ENCODE measurements at places on chromosomes 7 and 10.

GRCh38 chr10:114822444-114823076, 980 bp downstream of the FHIP2A start:
- DNase-seq, result no peak

DNA sequence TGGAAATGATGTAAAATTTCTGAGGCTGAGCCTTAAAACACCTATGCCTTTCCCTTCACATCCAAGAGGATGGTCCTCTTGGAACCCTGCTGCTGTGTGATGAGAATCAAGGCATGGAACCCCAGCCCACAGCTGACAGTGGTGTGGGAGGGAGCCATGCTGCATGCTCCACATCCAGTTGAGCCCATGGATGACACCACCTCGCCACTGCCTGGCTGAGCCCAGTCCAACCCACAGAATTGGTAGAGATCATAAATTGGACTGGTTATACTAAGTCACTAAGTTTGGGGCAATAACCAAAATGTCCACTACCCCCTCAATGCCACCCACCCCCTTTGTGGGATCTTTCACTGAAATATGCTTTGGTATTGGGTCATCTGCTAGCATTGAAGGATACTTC, 45.9 kb upstream of the C10orf90 start:
- no peak for DNase-seq

GRCh38 chr10:46097576-46098317, 51.7 kb upstream of the MSMB start:
- no peak for DNase-seq

- DNase-seq, result no peak
Observed at GRCh38 chr7:155329225-155329624, 31.5 kb downstream of the INSIG1 start.

DNA sequence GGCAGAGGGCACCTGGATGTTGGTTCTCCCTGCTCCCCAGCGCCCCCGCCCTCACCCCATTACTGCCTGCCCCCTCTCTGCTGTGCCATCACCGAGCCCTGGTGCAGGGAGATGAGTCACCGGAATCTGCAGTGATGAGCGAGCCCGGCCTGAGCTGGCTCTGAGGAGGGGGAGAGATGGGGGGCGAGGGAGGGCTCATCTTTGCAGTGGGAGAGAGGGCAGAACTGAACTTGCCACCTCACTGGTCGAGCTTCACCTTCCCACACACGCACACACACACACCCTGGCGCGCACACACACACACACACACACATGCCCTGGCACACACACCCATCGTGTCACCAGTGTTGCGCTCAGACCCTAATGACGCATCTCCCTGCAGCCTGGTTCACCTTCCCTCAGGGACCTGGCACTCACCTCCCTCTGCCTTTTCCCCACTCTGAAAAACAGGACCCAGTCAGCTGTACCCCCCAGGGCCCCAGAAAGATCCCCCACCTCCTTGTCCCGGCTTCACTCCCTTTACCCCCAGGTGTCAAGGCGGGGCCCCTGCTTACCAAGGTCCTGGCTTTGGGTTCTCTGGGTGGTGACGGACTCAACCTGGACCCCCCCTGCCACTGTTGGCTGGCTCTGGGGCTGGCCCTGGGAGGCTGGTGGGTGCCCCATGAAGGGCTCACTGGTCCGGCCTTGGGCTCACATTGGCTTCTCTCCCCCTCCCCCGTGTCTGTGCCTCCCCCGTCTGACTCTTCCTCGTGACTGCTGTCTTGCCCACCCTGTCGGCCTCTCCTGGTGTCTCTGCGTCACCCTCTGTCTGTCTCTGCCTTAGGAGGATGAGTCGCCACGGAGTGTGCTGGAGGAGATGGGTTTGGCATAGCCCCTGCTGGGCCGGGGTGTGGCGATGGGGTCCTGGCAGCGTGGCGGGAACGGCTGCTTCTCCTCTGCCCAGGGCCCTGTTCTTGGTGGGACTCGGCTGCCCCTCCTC, 5.4 kb downstream of the VGF start:
- no peak for DNase-seq

DNA sequence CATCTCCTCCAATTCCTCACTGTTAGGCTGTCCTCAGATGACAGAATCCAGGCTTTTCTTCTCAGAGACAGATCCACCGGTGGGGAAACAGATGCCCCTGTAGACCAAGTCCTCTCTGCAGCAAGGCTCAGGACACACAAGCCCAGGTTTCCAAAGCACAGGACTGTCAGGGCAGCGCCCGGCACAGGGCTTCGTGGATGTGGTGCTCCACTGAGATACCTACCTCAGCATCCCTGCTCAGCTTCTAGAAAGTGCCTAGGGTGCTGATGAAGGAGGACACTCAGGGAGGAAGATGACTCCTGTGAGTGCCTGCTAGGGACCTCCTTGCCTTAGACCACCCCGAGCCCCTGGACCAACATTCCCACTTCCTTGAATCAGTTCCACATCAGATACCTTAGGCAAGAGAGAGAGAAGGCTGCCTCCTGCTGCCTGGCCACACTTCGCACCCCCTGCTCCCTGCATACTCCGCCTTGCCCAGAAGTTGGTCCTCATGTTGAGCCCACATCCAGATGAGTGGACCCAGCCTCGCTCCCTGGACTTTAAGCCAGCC, 8.9 kb upstream of the RBP3 start:
- DNase-seq, result no peak

- DNase-seq, result no peak
Observed at GRCh38 chr7:107917763-107918651, 27.0 kb downstream of the DLD start.

DNA sequence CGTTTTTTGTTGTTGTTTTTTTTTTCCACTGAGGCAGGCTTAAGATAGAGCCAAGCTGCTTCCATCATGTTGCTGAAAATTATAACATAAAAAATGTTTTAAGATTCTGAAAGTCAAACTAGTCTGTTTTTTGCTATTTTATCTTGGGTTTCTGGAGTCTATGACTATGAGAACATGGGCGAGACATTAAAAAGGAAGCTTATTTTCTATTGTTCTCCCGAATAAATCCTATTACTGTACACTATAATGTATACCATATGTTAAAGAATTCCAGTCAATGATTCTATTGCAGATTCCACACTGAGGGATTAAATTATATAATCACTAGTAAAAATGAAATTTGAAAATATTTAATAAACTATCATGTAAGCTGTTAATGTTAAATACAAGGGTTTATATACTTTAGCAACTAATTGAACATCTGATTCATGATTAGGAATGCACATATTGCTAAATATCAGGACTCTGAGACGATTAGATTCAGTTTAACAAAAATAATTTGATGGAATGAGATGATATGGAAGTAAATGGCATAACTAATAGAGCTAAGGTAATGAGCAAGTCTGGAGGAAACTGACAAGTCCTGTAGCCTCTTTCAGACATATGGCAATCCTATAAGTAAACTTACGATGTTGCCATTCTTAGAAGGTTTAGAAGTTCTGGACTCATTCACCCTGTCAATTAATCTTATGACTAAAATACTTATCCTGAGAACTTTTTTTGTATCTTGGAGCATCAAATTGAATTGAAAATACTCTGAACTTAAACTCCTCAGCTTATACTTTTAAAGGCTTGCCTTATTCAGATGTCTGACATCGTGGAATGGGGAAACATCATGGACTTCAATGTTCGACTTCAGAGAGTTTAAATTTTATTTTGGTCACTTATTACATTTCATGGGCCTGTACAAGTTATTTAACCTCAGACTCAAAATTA, 294.8 kb upstream of the DGKB start:
- DNase-seq, result no peak

GRCh38 chr7:23469150-23469960, 936 bp downstream of the IGF2BP3 start:
- DNase-seq, result no peak

- DNase-seq, result no peak
Observed at GRCh38 chr10:122939133-122939855, 14.7 kb downstream of the C10orf88 start.

DNA sequence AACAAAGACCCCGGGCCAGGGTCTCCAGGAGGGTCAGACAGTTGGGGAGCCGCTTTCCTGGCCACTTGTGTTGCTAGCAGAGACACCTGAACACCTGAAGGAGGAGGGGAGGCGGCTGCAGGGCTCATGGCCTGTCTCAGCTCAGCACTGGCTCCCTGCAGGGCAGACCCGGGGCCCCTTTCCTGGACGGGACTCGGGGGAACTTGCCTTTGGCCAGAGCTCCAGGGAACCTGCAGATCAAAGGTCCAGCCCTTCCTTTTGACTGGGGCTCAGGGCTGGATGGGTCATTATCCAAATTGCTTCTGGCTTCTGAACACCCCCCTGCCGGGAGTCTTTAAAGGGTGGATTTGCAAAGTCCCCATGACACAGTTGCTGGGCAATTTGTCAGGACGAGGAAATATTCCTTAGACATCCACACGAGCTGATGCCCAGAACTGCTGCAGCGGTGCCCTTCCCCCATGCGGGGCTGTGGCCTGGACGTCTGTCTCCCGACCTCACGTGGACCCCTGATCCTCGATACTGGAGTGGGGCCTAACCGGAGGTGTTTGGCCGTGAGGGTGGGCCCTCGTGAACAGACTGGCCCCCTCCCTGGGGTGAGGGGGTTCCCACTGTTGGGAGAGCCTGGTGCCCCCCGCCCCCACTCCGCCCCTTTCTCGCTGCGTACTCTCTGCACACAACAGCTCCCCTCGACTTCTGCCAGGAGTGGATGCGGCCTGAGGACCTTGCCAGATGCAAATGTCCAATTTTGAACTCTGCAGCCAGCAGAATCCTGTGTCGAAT, 194.3 kb downstream of the ELFN1 start:
- DNase-seq, result no peak

DNA sequence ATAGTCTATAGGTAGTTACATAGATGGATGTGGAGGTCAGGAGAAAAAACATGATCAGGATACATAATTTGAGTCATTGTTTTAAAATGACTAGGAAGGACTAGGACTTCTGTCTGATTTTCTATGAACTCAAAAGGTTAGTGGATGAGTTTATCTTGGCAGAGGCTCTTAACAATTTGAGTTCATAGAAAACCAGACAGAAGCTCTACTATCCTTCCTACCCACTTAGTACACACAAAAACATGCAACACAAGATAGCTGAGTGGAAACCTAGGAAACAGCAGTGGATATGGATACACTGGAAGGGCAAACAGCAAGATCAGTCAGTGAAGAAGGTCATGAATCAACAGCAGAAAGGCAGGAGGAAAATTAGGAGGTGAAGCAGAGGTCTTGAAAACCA, 84.6 kb downstream of the VPS50 start:
- no peak for DNase-seq

- DNase-seq, result no peak
Observed at GRCh38 chr10:107013258-107014006, 151.1 kb downstream of the SORCS1 start.

DNA sequence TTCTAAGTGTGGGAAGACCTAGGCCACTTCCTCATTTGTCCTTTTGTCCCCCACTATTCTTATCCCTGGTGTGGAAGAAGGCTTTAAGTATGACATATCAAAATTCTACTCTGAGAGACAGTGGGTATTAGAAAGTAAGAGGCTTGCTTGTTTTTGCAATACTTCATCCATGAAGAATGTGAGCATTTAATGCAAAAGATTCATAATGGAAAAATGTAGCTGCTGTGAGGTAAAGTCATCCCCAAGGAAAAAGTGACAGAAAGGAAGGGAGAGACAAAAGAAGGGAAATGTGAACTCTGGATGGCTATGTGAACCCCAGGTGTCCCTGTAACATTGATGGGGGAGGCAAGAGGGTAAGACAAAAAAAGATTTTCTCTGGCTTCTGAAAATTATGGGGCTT, 607.5 kb downstream of the SORCS1 start:
- no peak for DNase-seq

GRCh38 chr7:29496355-29497020, 67.1 kb upstream of the PRR15 start:
- no peak for DNase-seq

DNA sequence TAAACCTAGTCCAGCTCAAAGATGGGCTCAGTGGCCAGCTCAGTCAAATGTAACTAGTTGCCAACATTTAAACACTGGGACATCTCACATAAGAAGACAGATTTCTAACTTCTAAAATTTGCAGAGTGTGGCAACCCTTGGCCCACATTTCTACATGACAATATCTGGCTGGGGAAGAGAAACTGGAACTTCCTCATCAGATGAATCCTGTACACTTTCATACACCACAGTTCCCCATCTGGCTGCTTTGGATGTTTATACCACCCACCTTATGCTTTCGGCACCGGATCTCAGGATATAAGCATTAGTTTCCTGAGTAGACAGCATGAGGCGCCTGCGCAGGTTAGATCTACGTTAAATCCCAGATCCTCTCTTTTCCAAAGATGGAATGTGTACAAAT, 199.3 kb downstream of the PRKG1 start:
- no peak for DNase-seq

- DNase-seq, result no peak
Observed at GRCh38 chr7:65453341-65454030, 79.8 kb downstream of the ZNF92 start.

DNA sequence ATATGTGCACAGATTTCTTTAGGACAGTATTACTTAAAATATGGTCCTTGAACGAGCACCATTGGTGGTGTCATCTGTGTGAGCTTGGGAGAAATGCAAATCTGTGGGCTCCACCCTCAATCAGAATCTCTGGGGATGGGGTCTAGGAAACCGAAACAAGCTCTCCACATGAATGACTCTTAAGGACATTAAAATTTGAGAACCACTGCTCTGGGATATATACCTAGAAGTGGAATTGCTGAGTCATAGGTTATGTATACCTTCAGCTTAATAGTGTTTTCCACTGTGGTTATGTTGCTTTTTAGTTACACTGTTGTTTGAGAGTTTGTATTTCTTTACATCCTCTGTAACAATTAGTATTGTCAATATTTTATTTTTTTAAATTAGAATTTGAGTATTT, 24.0 kb downstream of the ZNRF2 start:
- DNase-seq, result no peak

DNA sequence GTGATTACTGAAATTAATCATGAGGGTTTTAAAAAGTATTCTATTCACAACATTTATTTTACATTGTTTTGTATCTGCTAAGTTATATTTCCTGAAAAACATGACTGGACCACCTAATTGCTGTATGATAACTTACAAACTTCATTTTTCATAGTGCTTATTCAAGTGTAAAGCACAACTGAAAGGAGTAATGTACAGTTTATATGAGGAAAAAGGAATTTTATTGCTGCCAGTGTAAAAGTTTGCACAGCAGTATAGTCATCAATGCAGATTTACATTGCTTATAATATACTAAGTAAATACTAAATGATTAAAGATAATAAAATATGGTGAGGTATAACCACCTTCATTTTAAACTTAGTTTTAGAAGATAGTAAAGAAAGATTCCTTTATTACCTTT, 4.0 kb downstream of the PTEN start:
- DNase-seq, result no peak

DNA sequence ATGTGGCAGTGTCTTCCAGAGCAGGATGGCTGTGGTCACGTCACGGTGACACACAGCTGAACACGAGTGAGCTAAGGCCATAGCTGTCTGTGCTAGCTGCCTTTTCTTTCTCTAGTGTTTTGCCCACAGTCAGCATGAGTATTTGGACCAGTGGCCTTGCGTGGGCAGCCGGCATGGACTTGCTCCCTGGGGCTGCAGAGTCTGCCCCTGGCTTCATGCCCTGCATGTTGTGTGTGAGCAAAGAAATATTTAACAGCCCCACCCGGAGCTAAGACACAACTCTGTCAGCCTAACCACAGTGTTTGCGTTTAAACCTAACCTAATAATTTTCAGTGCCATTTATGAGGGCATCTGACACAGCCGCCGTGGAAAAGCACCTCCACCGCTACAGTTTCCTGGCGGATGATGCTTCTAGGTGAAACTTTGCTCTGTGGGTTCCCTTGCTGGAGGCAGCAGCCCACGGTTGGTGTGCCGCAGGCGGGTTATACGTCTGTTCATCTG, 14.6 kb downstream of the CHST12 start:
- DNase-seq, result no peak
